ENCODE measurements at places on chromosomes 3 and 15.

DNA sequence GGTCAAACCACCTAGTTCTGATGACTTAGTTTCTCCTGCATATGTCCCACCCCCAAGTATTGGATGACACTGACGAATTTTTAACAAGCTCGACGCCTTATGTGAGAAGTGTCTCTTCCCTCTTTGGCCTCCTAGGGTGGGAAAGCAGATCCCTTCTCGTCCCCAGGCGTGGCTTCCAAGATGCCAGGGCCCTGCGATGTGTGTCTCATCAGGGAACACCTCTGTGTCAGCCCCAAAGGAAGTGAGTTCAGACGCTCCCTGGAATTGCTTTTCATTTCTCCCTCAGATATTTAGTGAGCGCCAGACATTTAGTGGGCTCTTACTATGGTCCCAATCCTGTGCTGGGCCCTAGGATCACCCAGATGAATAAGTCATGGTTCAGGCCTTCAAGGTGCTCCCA lies 212.7 kb upstream of the NR2E3 start:
- no peak for DNase-seq

- DNase-seq: peak; percentile 38
Measured at GRCh38 chr3:141529717-141530414, 43.0 kb downstream of the RASA2 start.

DNA sequence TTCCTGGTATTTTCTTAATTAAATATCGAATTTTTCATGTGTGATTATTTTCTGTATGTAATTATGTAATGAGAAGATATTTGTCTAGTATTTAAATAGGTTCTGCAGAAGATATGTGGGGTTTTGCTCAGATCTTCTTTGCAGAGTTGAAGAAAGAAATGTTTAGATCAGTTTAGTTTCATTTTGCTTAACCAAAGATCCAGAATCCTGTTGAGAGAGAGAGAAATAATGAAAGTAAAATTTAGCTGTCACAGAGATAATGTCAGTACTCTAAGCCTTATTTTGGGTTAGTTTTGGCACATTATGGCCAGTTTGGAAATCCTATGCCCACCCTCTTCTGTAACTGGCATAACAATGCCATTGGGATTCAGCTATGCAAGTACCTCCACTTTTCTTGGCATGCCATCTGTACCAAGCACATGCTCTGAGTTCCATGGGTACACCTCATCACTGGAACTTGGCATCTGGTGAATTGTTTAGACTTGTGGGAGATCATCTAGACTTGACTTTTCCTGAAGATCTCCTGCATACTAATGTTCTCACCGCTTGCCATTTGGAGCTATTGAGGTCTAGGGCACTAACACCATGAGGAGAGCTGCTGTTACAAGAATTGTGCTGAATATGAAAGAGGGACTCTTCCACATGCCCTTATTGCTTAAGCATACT lies 30.9 kb downstream of the PLSCR1 start:
- DNase-seq: no peak

DNA sequence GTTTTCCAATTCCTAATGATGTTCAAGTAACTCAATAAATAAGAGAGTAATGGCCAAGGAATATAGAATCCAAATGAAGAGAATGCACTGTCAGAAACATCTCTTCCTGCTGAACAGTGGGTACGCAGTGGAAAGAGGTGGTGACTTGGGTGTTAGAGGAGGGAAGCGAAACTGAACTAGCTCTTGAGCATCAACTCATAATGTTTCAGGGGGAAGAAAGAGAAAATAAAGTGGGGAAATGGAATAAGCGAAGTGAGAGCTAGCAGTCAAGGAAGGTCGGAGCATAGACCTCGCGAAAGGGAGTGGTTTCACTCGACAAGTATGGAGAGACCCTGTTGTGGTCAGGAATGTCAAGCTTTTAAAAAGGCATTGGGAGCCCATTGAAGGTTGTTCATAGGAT lies 309.5 kb downstream of the GAP43 start:
- no peak for DNase-seq

DNA sequence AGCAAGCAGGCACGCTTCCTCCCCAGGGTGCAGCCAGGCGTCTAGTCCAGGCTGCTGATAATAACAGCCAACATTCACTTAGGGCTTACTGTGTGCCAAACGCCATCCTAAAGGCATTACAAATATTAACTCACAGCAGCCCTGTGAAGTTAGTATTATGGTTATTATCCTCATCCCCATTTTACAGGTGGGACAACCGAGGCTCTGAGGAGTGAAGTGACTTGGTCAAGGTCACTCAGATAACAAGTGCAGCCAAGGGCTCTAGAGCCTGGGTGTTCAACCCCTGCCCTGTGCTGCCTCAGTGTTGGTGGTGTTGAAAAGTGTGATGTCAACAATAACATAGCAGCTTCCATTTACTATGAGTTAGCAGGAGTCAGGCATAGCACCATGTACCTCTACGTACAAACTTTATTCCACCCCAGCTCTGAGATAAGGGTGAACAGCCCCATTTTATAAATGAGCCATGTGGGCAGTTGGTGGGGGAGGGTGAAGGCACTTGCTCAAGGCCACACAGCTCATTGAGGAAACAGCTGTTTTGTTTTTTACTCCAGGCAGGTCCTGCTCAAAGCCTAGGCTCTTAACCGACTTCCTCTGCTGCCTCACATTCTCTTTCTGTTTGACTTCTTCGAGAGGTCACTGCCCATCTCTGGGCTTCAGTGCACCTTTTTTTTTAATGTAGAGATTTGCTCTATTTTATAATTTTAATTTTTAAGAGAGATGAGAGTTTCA lies 24.0 kb upstream of the TRH start:
- DNase-seq: no peak

DNA sequence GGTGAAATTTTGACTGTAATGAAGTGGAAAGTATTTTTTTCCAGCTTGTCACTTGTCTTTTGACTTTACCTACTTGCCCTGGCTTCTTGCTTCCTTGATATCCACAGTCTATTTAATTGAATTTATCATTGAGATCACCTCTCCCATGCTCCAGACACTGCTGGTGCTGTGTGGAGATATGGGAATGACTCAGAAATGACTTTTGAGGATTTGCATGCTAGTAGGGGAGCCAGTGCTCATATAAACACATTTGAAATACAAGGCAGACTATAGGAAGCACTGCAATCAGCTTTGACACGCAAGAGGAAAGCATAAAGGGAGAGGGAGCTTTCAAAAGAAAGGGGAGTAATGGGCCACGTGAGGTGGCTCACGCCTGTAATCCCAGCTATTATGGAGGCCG lies 7.3 kb upstream of the TRPM1 start:
- no peak for DNase-seq

DNA sequence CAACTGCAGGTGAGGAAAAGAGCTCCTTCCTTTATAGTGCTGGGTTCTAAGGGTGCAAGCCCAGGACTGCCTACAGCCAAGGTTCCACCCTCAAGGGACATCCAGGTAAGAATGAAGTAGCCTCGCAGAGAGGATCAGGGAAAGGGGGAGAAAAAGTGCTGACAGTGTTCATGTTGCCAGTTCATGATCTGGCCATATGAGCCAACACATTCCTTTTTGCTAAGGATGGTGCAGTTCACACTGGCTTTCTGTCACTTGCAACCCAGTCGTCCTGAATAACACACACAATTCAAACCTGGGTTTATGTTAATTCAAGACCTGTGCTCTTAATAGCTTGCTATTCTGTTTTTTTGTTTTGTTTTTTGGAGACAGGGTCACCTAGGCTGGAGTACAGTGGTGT lies 9.0 kb downstream of the CLN6 start:
- DNase-seq: no peak

DNA sequence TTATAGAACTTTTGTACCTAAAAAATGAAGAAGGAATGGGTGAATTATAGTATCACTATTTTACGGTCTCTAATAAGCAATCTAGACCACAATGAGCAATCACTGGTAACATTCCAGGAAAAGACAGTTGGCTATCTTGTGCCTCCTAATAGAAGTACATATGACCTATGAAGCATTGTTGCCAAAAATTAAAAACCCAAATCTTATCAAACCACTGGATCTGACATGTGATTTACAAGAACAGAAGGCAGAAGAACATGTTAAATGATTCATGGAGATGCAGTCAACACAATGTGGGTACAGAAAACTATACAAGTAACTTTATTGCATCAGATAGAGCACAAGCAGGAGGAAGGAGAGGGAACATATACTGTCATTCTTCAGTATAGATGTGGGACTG lies 14.5 kb upstream of the HYKK start:
- DNase-seq: no peak

- DNase-seq: no peak
Measured at GRCh38 chr3:107594870-107595269, 72.1 kb downstream of the BBX start.

- no peak for DNase-seq
Measured at GRCh38 chr3:159828542-159828943, 160.1 kb upstream of the IL12A start.

- no peak for DNase-seq
Measured at GRCh38 chr3:131711114-131711768, 208.5 kb upstream of the MRPL3 start.

- peak; percentile 58 for DNase-seq
Measured at GRCh38 chr3:57815036-57815435, 58.9 kb downstream of the SLMAP start.

- DNase-seq: no peak
Measured at GRCh38 chr3:35241236-35241635, 398.1 kb upstream of the ARPP21 start.

DNA sequence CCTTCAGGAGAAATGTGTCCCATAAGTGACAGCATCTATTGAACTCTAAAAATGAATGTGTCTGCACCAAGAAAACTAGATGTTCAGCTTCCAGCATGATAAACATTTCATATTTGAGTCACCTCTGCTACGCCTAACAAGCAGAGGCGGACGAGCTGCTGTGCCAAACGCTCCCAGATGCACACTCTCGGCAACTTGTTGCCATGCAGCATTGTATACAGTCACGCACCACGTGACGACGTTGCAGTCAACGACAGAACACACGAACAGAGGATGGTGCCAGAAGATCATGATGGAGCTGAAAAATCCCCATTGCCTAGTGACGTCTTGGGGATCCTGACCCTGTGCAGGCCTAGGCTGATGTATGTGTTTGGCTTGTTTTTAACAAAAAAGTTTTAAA lies 137.5 kb downstream of the XXYLT1 start:
- DNase-seq: peak; percentile 64

- DNase-seq: no peak
Measured at GRCh38 chr3:39724233-39724846, 85.1 kb upstream of the MYRIP start.

DNA sequence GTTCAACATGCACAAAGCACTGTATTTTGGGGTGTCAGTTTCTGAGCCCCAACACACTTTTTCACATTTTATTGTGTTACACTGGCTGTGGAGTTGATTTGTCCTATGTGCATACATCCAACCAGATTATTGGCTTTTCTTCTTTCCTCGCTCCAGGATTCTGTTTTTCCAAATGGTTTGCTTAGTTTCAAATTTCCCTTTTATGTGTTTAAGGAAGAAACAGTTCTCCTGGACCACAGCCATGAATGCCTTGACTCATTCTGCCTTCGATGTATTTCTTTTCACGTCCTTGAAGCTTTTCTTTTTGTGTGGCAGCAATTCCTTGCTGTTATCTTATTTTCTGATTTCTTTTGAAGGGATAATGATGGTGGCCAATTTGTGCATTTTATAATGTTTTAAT lies 53.8 kb downstream of the CACNA2D3 start:
- DNase-seq: no peak

GRCh38 chr3:158808697-158809096 lies 6.8 kb downstream of the MFSD1 start:
- DNase-seq: no peak

- DNase-seq: no peak
Measured at GRCh38 chr3:53080612-53081205, 34.8 kb upstream of the SFMBT1 start.

GRCh38 chr3:25000971-25001591 lies 427.0 kb upstream of the RARB start:
- no peak for DNase-seq

- DNase-seq: no peak
Measured at GRCh38 chr3:79406175-79406574, 361.6 kb downstream of the ROBO1 start.

DNA sequence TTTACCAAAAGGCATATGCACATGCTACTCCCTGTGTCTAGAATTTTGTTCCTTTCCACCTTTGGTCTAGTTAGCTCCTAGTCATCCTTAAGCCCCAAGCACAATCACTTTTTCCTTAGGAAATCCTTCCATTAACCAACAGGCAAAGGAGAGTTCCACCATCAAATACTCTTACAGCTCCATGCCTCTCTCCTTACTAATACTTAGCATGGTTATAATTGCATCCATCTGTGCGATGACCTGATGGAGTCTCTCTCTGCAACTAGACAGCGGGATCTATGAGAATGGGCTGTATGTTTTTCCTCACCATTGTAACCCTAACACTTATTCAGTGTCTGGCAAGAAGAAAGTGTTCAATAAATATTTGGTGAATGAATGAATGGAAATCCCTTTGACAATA lies 69.3 kb upstream of the SMAD3 start:
- DNase-seq: no peak

- no peak for DNase-seq
Measured at GRCh38 chr15:32707436-32707835, 10.4 kb upstream of the GREM1 start.

- DNase-seq: peak; percentile 71
Measured at GRCh38 chr3:123559040-123559861, 25.6 kb downstream of the HACD2 start.

- DNase-seq: no peak
Measured at GRCh38 chr3:16896820-16897219, 12.1 kb downstream of the PLCL2 start.

DNA sequence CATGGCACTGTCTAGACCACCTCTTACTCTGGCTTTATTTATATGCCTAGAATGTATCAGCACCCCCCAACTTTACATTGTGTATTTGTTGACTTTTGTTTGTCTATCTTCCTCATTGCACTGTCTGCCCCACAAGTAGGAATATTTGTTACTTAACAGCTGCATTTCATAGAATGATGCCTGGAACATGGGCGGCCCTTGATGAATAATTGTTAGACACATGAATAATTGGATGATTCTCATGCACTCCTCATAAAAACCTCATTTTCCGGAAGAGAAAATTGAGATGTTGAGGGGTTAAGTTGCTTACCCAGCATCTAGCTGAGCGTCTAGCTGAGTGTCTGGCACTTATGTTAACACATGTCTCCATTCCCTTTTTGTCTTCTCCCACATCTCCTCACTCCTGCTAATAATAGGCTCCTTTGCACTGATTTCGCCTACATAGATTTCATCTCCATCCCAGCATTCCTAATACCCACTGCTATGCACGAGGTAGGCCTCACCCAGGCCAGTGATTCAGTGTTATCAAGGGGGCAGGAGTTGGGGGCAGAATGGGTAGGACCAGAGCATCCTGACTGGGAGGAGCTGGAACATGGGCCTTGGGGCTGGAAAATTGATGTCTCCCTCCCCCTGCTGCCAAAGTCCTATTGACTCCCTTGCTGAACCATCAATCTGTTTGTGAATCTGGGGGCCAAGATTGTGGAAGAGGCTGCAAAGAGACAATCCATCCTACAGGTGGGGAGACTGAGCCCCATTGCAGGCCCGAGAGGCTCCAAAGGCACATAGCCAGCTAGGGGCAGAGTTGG lies 7.8 kb upstream of the WNT7A start:
- DNase-seq: no peak

GRCh38 chr3:150170852-150171520 lies 200.3 kb upstream of the PFN2 start:
- no peak for DNase-seq

Data from CD4-positive, alpha-beta T cell treated with Interleukin-4 for 4 hours (primary cell).